Right atrium auricular region (tissue), 2 donors: ENCODE measurements at places on chromosomes 16 and 17.
A peak's percentile ranks its signal among the peaks of the same experiment; 100 is the strongest.

DNA sequence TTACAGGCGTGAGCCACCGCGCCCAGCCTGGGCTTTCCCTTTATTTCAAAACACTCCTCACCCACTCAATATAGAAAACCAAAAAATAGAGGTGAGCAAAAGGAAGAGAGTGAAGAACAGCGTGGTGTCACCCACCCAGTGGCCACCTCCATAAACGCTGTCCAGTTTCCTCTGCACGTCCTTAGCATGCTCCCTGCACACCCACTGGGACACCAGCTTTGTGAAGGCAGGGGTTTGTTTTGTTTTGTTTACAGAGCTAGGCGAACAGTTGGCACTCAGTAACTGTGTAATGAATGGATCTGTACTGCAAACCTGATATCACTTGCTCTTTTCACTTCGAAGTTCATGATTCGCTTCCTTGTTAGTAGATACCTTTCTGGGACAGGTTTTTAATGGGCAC is 73.0 kb downstream of the PRKCB start:
- DNase-seq = no peak

- no peak for DNase-seq
Measured at GRCh38 chr17:16352667-16353316, 477 bp downstream of the CENPV start.

DNA sequence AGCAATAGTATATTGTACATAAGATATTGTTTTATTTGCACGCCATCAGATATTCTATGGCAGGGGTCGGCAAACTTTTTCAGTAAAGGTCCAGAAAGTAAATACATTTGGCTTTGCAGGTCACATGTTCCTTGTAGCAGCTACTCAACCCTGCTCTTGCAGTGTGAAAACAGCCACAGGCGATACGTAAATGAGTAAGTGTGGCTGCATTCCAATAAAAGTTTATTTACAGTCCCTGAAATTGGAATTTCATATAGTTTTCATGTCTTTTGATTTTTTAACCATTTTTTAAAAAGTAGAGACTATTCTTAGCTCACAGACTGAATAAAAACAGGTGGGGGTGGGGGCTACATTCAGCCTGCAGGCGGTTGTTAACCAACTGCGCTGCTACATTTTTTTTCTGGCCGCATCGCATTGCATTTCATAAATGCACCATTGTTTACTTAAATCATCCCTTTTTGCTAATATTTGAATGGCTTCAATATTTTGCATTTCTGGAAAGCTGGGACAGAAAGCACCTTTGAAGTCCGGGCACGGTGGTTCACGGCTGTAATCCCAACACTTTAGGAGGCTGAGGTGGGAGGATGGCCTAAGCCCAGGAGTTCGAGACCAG is 50.5 kb upstream of the HAPSTR1 start:
- no peak for DNase-seq

DNA sequence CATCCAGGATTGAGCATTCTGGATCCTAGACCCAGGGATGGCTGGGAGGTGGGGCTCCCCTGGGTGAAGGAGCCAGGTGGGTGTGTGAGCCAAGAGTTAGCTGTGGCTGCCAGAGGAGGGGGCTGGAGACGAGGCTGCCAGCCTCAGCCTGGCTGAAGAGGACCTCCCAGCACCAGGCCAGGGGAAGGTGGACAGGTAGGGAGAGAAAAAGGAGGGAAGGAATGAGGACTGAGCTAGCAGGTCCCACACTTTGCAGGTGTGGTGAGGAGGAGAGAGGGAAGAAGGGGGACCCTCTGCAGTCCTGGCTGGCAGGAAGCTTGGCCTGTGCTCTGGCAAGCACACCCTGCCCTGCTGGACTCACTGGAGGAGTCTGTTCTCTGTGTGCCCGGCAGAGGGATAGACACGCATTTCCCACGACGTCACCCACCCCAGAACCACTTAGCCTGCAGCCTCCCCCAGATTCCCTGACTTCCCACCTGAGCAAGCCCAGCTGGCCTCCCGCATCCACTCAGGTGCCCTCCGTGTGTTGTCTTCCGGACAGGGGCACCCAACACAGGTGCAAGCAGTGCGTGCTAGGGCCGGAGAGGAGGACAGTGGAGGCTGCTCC is 42.0 kb downstream of the SOCS3 start:
- no peak for DNase-seq

DNA sequence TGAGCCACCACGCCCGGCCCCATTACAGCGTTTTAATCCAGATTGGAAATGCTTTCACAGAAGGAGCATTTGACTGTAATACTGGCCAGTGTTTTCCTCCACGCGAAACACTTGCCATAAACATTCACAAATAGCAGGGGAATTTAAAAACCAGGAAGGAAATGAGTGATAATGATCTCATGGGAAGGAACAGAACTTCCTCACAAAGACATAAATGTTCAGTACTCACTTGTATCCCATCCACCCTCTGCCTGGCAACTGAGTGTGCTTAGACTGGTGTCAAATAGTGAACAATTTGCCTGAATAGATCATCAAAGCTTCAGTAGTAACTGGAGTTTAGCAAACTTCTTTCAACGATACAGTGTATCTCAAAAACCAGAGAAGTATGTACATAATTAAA is 54.1 kb downstream of the PSMD12 start:
- DNase-seq = no peak

- no peak for DNase-seq
Measured at GRCh38 chr17:76706817-76707216, 3.9 kb downstream of the MXRA7 start.

DNA sequence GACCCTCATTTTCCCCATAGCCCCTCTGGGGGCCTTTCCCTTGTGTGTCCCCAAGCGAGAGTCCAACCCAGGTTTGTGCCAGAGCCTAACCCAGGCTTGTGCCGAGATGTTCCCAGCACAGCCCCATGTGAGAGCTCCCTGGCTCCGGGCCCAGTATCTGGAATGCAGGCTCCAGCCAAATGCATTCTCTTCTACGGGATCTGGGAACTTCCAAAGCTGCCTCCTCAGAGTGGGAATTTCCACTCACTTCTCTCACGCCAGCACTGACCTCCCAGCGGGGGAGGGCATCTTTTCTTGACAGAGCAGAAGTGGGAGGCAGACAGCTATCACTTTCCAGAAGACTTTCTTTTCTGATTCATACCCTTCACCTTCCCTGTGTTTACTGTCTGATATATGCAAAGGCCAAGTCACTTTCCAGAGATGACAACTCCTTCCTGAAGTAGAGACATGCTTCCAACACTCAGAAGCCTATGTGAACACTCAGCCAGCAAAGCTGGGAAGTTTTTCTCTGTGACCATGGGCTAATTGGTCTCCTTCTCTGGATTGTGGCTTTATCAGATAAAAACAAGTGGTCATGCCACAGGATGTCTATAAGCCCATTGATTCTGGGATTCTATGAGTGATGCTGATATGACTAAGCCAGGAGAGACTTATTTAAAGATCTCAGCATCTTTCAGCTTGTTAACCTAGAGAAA is 2.5 kb upstream of the CCL2 start:
- peak; percentile 98 for DNase-seq
